Left colon (tissue), 2 donors: ENCODE measurements at places on chromosomes 11 and 22. TPM values are rescaled to one million over a fixed set of nuclear protein-coding genes. Genes with fewer than 3 reads are reported as not detected.
A peak's percentile ranks its signal among the peaks of the same experiment; 100 is the strongest.

- DNase-seq = no peak
Measured at GRCh38 chr22:30232716-30233218, 13.8 kb downstream of the LIF start.

ABCG4 gene
- not detected for total RNA-seq

TRIM64C gene
- not detected for total RNA-seq

DNA sequence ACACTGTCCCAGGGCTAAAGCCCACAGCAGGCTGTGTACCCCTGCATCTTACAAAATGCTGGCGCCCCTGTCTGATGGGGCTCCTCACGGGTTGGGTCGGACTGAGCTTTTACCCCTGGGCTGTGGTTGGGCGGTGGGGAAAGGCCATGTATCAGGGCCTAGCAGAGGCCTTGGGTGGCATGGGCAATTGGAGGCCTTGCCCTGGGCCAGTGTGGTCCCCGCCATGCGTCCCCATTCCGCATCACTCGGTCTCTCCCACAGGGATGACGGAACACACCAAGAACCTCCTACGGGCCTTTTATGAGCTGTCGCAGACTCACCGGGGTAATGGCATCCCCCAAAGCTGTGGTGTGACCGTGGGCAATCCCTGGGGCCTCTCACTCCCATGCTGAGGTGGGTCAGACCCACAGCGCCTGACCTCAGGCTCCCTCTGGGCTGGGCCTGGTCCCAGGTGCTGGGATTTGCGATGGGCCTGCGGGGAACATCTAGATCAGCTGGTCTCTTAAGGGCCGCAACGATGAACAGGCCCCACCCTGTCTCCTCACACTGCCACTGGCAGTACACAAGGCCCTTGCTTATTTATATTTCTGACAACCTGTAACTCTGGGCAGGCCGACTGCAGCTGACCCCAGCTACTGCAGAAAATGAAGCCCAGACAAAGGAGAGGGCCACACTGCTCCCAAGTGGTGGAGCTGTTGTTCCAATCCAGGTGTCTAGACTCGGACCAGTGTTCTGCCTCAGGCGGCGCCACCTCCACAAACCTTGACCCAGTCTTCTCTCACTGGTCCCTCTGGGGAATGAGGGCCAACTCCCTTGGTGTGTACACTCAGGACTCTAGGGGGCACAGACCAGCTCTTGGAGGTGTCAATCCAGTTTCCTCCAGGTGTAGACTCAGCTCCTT is 12.3 kb downstream of the SLC16A8 start:
- DNase-seq = no peak

KIF18A gene
- total RNA-seq = 1.9 TPM

- DNase-seq = peak; percentile 90
Measured at GRCh38 chr22:29306835-29307595, 565 bp downstream of the GAS2L1 start.

- no peak for DNase-seq
Measured at GRCh38 chr11:27754035-27755017, 54.1 kb upstream of the BDNF start.

GRCh38 chr22:36129486-36130388 is 30.8 kb downstream of the APOL3 start:
- DNase-seq = no peak

NAALADL1 gene
- total RNA-seq = 34.1 TPM

GRCh38 chr11:126139111-126140091 is 72.0 kb downstream of the RPUSD4 start:
- peak; percentile 15 for DNase-seq

DNA sequence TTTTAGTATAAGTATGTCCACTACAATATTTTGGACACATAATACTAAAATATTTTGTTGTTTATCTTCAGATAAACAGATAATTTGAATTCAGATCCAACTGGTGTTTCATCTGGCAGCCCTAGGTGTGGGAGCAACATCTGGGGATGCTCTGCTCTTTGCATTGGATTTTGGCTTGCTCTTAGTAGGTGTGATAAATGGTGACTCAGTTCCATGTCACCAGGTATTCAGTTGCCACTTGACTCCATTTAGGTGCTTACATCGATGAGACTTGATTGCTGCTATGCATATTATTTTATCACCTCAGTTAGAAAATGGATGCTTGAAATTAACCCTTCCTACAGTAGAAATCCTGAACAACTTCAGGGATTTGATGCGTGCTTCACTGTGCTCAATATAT is 13.3 kb upstream of the AMOTL1 start:
- no peak for DNase-seq

LIF gene
- 11.7 TPM for total RNA-seq

DNA sequence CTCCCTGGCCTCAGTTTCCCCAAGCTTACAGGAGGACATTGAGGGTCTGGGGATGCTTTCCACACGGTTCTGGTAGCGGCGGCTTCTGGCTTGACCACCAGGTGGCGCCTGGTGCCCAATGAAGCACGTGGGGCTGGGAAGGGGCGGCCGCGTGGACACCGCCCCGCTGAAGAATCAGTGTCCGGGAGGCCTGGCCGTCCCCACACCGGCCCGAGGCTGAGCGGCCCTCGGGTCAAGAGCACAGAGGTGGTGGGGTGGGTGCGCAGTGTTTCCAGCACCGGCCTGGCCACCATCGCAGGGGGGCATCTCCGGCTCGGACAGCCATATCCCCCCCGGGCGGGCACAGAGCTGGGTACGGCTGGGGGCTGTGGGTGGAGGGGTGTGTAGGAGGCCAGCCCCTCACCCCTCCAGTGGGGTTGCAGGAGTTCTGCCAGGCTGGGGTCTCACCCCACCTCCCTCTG is 27.8 kb upstream of the PPARA start:
- DNase-seq = no peak

DNA sequence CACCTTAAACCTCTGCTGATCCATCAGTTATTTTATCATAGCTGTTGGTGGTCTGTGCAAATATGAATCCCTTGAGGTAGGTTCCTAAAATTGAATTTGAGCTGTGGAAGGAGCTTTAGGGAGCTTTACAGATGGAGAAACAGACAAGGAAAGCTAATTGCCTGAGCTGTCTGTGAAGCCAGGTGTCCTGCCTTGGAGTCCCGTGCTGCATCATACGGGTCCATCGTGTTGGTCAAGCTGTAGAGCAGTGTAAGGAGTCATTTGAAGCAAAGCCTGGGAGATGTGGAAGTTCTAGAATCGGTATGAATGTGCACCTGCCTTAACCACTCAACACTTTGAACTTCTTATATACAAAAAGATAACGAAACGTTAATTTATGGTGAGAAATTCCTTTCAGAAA is 1.0 kb downstream of the POLA2 start:
- no peak for DNase-seq

PHLDB1 gene
- 74.1 TPM for total RNA-seq

DNA sequence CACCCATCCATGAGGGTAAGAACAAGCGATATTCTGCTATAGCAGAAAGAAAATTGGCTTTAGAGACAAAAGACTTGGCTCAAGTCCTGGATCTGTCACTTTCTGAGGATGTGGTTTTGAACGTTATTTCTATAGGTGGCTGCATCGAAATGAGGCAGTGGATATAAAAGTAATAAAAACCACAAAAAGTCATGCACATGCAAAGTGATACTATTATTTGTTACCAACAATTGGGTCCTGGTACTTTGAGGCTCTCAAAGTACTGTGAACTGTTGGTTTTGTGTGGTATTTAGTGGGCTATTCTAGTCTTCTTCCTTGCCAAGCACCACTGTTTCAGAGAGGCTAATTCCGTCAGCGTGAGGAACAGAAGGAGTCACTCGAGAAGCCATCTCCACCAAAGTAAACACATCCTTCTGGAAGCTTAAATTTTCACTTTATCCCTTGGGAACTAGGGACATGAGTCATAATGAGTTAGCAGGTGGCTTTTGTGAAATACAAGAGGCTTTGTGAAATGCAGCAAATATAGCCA is 13.1 kb downstream of the UBASH3B start:
- no peak for DNase-seq

GRCh38 chr11:102007567-102008437 is 39.4 kb upstream of the CFAP300 start:
- DNase-seq = peak; percentile 72

GRCh38 chr11:65575568-65576231 is at the start of gene EHBP1L1:
Gene EHBP1L1, plus strand, starts transcription at chr11:65576053. Its CDS starts 250 bp downstream, at chr11:65576303.
- DNase-seq = peak; percentile 84

DNA sequence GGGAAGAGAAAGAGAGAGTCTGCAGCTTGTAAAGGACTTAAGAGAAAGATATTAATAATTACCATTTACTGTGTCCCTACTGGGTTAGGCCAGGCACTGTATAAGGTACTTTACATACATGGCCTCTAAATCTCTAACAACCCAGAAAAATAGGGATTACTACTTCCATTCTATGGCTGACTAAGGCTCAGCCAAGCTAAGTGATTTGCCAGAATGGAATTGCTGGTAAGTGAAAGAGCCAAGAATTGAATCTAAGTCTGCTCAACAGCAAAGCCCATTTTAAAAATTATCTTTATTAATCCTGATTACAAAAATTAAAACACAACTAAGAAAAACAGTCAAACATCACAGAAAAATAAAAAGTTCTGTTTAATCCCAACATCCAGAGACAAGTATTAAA is 21.4 kb downstream of the XRRA1 start:
- no peak for DNase-seq

OR5AR1 gene
- not detected for total RNA-seq

GRCh38 chr22:31821572-31821971 is 67.8 kb downstream of the DEPDC5 start:
- no peak for DNase-seq

DGCR8 gene
- total RNA-seq = 32.7 TPM

DNA sequence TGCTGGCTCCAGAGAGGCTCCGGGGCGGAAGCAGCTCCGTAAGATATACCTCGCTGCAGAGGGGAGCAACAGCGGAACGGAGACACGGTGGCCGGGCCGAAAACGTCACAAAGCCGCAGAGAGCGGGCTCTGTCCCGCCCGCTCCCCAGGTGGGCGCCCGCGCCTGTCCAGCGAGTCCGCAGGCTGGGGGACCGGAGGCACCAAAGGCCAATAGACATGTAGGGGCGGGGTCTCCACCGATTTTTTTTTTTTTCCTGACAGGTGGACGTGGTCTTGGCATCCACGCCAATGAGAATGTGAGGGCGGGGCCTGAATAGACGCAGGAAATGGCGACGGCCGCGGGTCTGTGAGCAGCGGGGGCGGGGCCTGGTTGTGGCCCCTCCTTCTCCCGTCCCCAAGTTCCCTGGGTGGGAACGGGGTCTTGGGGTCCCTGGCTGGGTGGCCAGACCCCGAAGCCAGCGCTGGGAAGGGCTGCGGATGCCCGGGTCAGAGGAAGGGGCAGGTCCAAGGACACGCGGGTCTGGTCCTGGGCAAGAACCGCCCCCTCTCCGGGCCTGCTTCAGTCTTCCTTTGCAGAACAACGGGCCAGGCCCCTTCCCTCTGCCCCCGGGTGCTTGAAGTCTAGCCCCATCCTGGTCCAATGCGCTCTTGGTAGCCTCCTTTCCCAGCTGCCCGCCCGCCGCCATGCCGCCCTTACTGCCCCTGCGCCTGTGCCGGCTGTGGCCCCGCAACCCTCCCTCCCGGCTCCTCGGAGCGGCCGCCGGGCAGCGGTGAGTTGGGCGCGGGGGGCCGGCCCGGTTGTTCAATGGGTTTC is at the start of gene DNAJC4:
Gene DNAJC4 (plus strand): TSS at position 378 of the 814 bp plus-strand sequence. CDS start 307 bp downstream, at position 685.
- DNase-seq = peak; percentile 97

DNA sequence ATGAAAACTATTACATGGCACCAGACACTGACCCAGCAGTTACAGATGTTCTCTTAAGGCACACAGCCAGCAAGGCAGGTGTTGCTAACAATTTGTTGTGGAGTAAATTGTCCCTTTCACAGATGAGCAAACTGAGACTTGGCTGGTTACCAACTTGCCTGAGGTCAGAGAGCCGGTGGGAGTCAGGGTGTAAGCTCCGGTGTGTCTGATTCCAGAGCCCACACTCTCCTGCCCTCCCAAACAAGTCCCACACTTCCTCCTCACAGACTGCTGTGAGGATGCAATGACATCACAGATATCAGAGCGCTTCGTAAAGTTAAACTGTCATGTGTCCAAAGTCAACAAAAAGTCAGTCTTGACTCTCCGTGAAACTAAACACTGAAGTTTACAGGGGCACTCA is 12.5 kb downstream of the GDPD5 start:
- no peak for DNase-seq

DNA sequence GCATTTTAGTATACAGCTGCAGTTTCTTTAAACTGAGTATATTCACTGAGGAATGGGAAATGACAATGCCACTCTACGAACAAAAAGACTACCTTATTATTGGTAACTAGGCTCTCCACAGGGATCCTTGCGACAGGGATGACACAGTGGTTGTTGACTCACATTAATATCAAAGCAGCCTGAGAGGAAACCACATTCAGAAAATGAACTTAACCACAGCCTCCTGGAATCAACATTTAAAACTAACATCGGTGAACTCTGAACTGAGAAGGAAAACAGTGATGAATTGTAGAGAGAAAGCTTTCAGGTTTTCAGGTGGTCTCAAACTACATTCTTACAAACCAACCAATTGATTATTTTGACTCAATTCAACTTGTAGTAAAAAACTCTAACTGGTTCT is 90.3 kb upstream of the MTMR2 start:
- no peak for DNase-seq

- DNase-seq = peak; percentile 88
Measured at GRCh38 chr22:45240810-45241631, at the start of gene KIAA0930. Gene KIAA0930, minus strand, starts transcription at chr22:45240894. Its CDS starts 191 bp downstream, at chr22:45240703.

NXPE4 gene
- total RNA-seq = 191 TPM

DERL3 gene
- 7.7 TPM for total RNA-seq

DNA sequence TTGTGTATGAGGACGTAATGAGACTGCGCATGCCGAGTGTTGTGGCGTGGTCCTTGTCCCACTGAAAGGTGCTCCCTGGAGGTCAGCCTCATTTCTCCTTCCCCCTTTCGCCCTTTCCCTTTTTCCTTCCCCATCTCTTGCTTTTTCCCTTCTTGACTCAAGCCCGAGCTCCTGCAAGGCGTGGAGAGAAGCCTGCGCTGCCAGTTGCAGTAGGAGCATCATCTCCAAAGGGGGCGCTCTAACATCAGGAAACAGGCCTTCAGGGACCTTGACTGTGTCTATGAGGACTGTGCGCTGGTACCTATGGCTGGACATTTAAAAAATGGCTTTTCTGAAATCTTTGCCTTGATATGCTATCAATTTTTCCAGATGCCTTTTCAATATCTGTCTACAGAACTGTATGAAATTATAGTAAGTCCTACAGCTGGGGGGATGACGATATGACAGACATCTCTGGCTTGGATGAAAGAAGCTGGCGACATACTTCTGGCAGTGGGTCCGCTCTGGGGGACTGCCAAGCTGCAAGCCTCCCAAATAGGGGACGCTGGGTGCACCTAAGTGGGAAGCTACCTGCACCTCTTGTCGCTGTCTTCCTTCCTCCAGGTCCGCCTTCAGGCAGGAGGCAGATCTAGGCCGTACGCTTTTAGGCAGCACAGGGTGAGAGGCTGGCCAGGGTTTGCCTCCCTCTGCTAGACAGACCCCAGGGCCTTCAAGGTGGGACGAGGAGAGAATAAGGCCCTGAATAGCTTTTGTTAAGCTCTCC is 96.5 kb downstream of the NXPE2 start:
- DNase-seq = no peak
